ENCODE measurements at places on chromosomes 7 and 10.

GRCh38 chr10:21510241-21511094 is 15.0 kb downstream of the SKIDA1 start:
- DNase-seq, result no peak

DNA sequence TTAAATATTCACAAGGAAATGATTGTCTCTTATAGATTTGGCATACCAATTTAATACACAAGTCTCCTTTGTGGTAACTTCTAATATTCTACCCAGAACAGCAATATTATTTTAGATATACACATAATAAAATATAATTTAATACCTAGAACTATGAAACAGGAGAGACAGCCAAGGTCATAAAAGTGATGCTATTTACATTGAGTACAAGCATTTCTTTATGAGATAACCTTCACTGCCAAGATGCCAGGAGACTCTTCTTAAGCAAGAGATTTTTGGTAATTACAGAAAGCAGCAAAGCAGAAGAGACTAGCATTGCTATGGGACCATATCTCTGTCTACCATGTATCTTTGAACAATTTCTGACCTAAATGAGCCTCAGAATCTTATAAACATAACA is 764.6 kb upstream of the GHITM start:
- DNase-seq, result no peak

- no peak for DNase-seq
Measured at GRCh38 chr7:40698214-40698920, 563.6 kb downstream of the SUGCT start.

GRCh38 chr7:767580-767940 is 40.5 kb upstream of the PRKAR1B start:
- peak; percentile 90 for DNase-seq

GRCh38 chr10:88119160-88119559 is 255.7 kb downstream of the PTEN start:
- no peak for DNase-seq

GRCh38 chr10:7626283-7626682 is 40.5 kb downstream of the ITIH5 start:
- no peak for DNase-seq

- no peak for DNase-seq
Measured at GRCh38 chr7:123283373-123283772, 83.6 kb upstream of the SLC13A1 start.

GRCh38 chr7:114934713-114935112 is 12.8 kb downstream of the MDFIC start:
- DNase-seq, result no peak
